ENCODE measurements at places on chromosomes 2 and 18.

- no peak for DNase-seq
Observed at GRCh38 chr2:127561371-127561770, 25.9 kb downstream of the MYO7B start.

GRCh38 chr2:24336811-24337210 is 23.5 kb downstream of the ITSN2 start:
- DNase-seq, result no peak

DNA sequence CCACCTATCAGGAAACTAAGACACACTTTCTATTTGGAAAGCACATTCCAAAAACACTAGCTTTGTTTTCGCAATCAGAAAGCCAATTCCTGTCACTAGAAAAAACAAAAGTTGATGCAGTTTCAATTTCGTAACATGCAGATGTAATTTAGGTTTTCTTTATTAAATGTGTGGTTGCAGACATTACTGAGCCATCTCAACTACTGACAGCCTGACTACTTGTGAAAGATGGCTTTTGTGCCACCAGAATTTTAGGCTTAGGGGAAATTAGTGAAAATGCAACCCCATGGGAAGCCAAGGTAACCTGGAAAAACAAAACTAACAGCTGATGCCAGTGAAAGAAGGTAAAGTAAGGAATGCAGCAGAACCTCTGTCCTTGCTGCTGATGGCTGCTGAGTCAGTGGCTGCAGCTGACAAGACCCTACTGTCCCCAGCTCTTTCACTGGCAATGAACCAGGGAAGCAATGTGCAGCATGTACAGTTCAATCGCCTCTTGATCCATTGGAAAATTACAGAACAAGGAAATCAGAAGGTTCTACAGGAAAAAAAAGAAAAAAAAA is 34.9 kb downstream of the FEZ2 start:
- no peak for DNase-seq

- no peak for DNase-seq
Observed at GRCh38 chr18:48698707-48699106, 159.9 kb downstream of the CTIF start.

GRCh38 chr2:29108225-29108624 is 7.0 kb upstream of the CLIP4 start:
- no peak for DNase-seq

DNA sequence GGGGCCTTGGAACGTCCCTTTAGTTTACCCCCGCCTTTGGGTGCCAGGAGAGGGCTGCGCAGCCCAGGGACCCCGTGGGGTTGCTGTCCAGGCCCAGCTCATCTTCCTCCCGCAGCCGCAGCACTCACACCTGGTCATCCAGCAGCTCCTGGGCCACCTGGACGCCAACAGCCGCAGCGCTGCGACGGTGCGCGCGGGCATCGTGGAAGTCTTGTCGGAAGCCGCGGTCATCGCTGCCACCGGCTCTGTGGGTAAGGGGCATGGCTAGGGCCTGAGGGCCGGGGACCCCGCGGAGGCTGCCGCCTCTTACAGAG is 37.2 kb downstream of the POMC start:
- DNase-seq, result no peak

DNA sequence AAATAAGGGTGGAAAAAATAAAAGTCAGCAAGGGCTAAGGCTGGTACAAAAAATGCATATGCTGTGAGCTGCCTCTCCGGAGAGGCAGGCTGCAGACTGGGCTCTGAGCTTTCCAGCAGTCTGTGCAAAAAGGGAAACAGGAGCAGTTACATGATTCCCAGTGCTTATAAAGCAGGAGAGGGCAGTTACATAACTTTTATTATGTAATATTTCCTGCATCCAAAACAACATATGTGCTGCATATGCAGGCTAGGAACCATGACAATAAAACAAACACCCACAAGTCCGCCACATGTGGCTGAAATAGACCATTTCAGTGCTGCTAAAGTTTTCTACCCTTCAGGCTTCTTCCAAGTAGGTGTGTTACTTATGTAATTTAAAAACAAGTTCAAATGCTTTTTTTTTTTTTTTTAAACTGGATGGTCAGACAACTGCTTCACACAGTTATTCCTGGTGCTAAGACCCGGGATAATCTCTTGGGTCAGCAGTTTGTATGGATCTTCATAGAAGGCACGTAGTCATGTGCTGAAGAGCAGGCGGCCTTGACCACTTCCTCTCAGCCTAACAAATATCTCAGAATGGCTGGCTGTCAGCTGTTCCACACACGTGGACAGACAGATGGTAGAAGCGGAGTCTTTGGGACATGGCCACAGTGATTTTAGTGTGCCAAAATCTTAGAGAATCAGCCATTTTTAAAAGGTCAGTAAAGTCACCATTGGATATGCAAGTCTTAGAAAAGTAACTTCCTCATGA is 43.5 kb downstream of the ARMC9 start:
- peak; percentile 37 for DNase-seq

DNA sequence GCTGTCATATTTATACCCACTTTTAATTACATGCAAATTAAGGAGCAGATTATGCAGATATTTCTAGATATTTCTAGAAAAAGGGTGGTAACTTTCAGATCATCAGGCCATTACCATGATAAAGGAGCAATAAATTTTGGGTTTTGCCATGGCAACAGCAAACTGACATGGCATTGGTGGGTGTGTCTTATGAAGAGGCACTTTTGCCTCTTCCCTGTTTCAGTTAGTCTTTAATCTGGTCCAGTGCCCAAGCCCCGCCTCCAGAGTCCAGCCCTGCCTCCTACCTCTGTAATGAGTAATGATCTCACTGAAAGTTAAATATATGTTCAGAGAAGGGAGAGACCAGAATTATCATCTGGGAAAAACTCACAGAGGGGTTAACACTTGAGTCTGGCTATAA is 124.8 kb downstream of the SCG2 start:
- no peak for DNase-seq

- DNase-seq, result no peak
Observed at GRCh38 chr2:241496904-241497877, 11.2 kb downstream of the STK25 start.

- DNase-seq, result no peak
Observed at GRCh38 chr18:63161761-63162195, 157.8 kb downstream of the BCL2 start.

DNA sequence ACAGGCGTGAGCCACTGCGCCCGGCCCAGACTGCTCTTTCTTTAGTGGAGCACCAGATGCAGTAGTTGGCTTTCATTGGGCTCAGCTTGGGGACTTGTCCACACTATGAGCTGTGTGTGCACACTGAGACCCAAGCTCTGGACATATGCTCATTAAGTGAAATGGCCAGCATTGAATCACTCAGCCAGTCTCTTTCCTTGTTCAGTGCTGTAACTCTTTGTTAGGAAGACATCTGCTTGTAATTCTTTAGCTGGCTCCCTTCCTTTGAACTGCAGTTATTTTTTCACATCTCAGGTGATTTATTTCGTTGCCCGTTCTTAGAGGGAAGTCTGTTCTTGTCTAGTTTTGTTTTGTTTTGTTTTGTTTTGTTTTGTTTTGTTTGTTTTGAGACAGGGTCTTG is 70.5 kb downstream of the CAB39 start:
- no peak for DNase-seq

DNA sequence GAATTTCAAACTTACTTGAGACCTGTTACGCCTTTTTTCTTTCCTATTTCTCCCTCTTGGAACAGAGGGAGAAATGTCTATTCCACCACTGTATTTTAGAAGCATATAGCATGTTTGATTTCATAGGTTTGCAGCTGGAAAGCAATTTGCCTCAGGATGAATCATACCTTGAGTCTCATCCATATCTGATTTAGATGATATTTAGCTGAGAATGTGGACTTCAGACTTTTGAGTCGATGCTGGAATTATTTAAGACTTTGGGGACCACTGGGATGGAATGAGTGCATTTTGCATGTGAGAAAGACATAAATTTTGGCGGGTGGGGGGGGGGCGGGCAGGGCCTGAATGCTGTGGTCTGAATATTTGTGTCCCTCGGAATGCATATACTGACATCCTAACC is 282.7 kb upstream of the STON1 start:
- no peak for DNase-seq

DNA sequence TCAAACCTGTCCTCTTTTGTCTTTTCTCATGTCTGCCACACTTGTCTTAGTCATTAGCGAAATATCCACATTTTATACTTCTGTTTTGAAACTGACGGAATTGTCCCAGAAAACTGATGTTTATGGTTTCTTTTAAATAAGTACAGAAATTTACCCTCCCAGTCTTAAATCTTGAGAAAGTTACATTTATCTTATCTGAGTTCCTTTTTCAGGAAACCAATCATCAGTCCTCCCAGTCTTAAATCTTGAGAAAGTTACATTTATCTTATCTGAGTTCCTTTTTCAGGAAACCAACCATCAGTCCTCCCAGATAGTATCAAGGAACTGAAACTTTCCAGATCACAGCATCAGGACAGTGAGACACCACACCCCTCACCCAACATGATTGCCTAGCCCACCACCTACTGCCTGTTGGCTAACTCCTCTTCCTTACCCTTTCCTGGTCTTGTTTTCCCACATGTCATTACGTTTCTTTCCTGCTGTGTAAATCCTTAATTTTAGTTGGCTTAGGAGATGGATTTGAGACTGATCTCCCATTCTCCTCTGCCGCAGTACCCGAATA is 247.7 kb downstream of the PTPRM start:
- no peak for DNase-seq

DNA sequence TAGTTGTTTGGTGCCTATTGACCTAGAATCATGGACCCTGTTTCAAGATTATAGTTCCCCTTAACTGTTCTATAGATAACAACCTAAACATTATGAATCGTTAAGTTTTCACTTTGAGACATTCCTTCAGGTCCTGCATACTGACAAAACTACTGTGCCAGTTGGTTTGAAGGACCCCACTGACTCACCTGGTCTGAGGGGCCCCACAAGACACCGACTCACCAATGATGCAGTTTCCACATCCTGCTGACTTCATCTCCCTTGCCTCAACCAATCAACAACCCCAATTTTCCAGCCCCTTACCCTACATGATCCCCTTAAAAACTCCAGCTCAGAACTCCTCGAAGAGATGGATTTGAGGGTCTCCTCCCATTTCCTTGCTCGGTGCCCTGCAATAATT is 89.6 kb upstream of the CCDC141 start:
- DNase-seq, result no peak

DNA sequence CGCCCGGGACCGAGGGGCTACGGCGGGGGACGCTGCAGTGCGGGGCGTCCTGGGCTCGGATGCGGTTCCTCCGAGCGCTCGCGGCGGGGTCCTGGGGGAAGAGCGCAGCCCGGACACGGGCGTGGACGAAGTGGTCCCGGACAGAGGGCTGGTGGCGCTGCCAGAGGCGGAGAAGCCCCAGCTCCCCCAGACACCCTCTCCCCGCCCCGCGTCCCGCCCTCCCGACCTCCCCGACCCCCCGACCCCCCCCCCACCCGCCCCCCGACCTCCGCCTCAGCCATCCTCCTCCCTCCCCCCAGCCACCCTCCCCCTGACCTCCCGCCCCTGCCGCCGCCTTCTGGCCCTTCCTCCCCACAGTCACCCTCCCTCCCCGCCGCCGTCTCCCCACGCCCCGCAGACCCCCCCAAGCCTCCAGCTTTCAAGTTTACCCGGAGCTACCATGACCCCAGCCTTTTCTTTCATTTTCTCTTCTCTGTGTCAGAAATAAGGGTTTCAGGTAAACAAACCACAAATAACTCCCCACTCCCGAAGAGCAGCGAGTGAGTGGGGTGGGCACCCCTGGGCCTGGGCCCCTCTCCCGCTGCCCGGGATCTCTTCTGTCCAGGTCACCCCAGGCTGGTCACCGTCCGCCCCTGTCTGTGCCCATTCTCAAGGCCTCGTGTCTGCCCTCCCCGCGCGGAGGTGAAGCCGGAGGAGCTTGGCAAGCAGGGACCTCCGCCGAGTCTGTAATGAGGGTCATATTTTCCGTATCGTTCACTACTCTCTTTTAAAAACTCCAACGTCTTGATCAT is 5.1 kb downstream of the NFATC1 start:
- peak; percentile 85 for DNase-seq

GRCh38 chr2:47225061-47225783 is 70.1 kb upstream of the STPG4 start:
- DNase-seq, result peak; percentile 85

DNA sequence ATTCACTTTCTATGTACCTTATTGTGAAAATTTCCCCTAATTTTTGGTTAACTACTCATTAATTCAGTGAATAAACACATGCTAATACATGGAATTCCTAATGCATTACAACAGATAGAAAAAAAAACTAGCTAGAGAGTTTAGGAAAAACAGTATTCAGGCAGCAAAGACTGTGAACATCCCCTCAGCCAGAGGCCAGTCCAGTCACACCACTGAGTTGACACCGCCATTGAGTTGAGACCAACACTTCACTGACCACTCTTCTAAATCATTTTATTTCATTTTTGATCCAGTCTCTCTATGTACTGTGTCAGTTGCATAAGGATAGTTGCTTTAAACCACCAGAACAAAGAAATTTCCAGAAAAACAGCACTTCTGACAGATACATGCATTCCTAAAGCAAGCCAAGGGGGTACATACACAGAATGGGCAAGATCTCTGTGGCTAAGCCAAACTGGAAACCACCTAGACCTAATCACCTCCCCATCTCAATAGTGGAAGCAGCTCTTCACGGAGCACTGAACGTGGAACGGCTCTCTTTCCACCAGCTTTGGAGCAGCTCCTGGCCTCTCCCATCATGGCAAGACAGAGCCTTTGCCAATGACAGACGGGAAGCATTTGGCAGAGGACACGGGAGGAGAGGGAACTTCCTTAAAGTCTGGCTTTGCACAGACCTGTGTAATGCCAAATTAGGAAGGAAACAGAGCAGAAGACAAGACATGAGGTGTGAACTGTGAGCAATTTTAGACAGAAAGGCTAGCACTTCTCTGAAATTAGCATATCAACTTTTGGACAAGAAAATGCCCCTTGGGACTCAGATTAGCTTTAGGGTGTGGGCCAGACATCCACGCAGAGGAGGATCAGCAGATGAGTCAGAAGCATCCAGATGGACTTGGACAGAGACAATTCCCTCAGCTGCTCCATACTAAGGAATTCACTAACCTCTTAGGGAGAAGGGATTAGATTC is 36.4 kb downstream of the CACNB4 start:
- peak; percentile 65 for DNase-seq

- DNase-seq, result no peak
Observed at GRCh38 chr2:236236559-236237452, 27.4 kb downstream of the ASB18 start.

- no peak for DNase-seq
Observed at GRCh38 chr2:113720167-113720566, 36.3 kb downstream of the SLC35F5 start.
